ENCODE measurements at places on chromosomes 5 and 9. TPM values are rescaled to one million over a fixed set of nuclear protein-coding genes. Genes with fewer than 3 reads are reported as not detected.

DNA sequence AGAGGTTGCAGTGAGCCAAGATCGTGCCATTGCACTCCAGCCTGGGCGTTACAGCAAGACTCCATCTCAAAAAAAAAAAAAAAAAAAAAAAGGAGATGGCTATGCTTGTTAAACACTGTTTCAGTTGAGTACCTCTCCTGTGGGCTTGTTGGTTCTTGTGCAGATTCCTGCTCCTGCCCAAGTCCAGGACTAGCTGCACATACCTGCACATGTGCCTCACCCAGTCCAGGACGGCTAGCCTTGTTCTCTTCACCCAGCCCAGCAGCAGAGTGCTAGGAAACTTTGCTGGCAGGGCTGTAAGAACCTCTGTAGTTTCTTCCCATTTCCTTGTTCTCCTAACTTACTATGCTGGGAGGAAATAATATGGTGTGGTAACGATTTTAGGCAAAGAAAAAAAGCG, 234.1 kb upstream of the DMRT1 start:
- no peak for DNase-seq

DNA sequence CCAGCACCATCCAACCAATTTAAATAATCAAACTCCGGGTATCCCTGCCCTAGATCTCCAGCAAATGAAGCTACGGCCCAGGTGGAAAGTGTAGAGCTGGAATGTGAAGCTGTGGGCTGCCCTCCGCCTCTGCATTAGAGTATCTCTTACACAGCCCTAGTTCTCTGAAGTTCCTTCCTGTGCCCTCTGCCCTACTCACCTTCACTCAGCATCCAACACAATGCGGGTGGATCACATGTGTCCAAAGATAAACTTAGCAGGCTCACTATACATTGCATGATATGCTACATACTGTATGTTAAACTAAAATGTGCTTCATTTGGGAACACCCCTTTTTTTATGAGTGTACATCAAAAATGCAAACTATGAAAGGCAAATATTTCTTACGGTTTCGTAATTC, 70.0 kb upstream of the RAD23B start:
- no peak for DNase-seq

- no peak for DNase-seq
Observed at GRCh38 chr9:35075358-35075757, 2.9 kb upstream of the VCP start.

DNA sequence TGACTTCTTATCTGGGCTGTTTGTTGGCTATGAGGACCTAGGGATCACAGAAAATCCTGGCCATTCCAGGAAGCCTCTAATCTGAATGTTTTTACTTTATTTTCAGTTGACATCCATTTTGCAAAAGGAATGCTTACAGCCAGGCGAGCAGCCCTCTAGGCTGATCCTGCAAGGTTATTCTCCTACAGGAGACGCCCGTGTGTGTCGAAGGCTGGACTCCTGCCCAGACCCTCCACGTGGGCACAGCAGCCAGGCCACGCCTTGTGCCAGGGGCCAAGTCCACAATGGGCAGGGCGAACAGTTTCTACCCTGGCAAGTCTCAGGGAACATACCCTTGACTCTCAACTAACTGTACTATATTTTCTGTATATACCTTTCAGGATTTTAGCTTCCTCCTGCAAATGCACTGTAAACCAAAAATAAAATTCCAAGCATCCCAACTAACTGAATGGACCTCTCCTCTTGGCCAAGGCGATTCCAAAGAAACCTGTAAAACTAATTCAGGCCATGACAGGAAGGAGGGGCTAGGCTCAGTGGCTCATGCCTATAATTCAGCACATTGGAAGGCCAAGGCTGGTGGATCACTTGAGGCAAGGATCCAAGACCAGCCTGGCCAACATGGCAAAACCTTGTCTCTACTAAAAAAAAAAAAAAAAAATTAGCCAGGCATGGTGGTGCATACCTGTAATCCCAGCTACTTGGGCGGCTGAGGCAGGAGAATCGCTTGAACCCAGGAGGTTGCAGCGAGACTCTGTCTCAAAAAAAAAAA, 5.7 kb downstream of the CMBL start:
- no peak for DNase-seq

The CCDC192 gene
- polyA plus RNA-seq = 0.08 TPM

Measured in lung (tissue), 17 donors.